ENCODE measurements at places on chromosomes 13 and 19. TPM values are rescaled to one million over a fixed set of nuclear protein-coding genes. Genes with fewer than 3 reads are reported as not detected.

The ZNF793 gene
- total RNA-seq: 29.5 TPM

The TSPAN16 gene
- total RNA-seq: not detected

The FXYD1 gene
- 34.8 TPM for total RNA-seq

The SULT2B1 gene
- total RNA-seq: 1.1 TPM

The KIR2DL1 gene
- not detected for total RNA-seq

The ZNF134 gene
- total RNA-seq: 65.3 TPM

The CD209 gene
- total RNA-seq: 5.4 TPM

The ZNF790 gene
- 20.8 TPM for total RNA-seq

The ERCC5 gene
- total RNA-seq: 103 TPM

The RFX2 gene
- total RNA-seq: 10.3 TPM

The DCUN1D2 gene
- 38.0 TPM for total RNA-seq

The ZNF700 gene
- total RNA-seq: 23.9 TPM

Data from camera-type eye (tissue), 1 donor.